ENCODE measurements at places on chromosomes 16 and 17. TPM values are rescaled to one million over a fixed set of nuclear protein-coding genes. Genes with fewer than 3 reads are reported as not detected.
A peak's percentile ranks its signal among the peaks of the same experiment; 100 is the strongest.

TMEM219 gene
- 160 TPM for total RNA-seq

GRCh38 chr17:76441686-76442340 is 11.1 kb downstream of the UBE2O start:
- no peak for DNase-seq

GRCh38 chr16:85114909-85115567 is 2.8 kb upstream of the CIBAR2 start:
- DNase-seq: peak; percentile 93

ABCA9 gene
- total RNA-seq: 18.4 TPM
